ENCODE measurements at places on chromosomes 5 and 9.

- no peak for DNase-seq
Measured at GRCh38 chr5:67123819-67124218, 72.8 kb downstream of the CD180 start.

GRCh38 chr5:147464211-147464610 lies 45.7 kb downstream of the DPYSL3 start:
- no peak for DNase-seq

- no peak for DNase-seq
Measured at GRCh38 chr5:61614606-61615005, 282.5 kb downstream of the ZSWIM6 start.

GRCh38 chr5:86864051-86864450 lies 246.3 kb downstream of the COX7C start:
- DNase-seq: no peak

DNA sequence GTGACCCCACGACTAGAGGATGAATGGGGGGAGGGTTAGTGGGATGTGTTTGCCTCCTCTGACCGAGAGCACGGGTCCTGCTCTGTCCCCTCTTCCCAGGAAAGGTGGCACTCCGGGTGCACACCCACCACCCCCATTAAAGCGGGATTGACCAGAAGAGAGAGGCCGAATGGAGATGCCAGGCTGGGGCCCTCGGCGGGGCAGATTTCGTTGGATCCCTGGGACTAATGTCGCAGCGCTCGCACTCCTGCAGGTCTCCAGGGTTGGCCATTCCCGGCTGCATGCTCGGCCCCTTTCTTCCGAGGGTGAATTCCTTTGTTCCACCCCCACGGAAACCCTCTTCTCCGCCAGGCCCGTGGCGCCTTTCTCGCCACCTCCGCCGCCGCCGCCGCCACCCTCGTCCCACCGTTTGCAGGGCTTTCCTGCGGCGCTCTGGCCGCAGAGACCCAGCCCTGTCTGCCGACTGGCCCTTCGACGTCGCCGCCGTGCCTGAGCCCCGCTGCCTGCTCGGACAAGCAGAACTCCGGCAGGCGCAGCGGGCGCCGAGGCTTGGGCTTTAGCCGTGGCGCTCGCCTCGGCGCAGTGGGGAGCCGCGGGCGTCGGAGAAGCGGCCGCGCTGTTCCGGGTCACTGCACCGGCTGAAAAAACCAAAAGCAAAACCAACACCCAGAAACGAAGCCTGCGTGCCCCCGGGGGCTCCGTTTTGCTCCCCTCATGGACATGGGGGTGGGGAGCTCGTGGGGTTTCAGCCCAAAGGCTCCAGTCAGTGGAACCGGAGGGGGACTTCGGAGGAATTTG lies 11.8 kb downstream of the LMX1B start:
- no peak for DNase-seq

- DNase-seq: no peak
Measured at GRCh38 chr5:128965638-128966302, 482 bp downstream of the SLC27A6 start.

- no peak for DNase-seq
Measured at GRCh38 chr9:68707801-68708488, 2.9 kb downstream of the PIP5K1B start.

- no peak for DNase-seq
Measured at GRCh38 chr5:111855356-111855755, 98.4 kb upstream of the NREP start.

GRCh38 chr5:129359450-129359849 lies 100.6 kb upstream of the ADAMTS19 start:
- DNase-seq: no peak

GRCh38 chr9:130088051-130088450 lies 34.3 kb downstream of the GPR107 start:
- DNase-seq: no peak

GRCh38 chr9:105039175-105039799 lies 111.3 kb upstream of the ABCA1 start:
- no peak for DNase-seq

- no peak for DNase-seq
Measured at GRCh38 chr5:16049761-16050160, 129.8 kb downstream of the MARCHF11 start.

- DNase-seq: no peak
Measured at GRCh38 chr9:124062172-124062571, 50.6 kb downstream of the LHX2 start.

- DNase-seq: no peak
Measured at GRCh38 chr5:100790170-100790665, 112.9 kb downstream of the ST8SIA4 start.

DNA sequence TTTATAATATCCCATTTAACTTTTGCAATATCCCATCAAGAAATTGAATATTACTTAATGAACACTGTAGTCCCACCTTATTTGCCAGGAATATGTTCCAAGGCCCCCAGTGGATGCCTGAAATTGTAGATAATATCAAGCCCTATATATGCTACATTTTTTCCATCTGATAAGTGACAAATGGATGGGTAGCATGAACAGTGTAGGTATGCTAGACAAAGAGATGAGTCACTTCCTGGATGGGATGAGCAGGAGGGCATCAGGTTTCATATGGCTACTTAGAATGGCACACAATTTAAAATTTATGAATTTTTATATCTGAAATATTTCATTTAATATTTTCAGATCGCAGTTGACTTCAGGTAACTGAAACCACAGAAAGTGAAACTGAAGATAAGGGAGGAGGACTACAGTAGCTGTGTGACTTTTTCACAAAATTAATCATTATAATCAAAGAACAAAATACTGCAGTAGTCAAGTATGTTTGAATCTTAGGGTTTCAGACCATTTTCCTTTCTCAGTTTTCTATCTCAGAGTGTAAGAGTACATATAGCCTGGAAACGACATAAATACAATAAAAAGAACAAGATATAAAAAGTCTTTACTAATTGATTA lies 636.4 kb upstream of the ARRDC3 start:
- no peak for DNase-seq

DNA sequence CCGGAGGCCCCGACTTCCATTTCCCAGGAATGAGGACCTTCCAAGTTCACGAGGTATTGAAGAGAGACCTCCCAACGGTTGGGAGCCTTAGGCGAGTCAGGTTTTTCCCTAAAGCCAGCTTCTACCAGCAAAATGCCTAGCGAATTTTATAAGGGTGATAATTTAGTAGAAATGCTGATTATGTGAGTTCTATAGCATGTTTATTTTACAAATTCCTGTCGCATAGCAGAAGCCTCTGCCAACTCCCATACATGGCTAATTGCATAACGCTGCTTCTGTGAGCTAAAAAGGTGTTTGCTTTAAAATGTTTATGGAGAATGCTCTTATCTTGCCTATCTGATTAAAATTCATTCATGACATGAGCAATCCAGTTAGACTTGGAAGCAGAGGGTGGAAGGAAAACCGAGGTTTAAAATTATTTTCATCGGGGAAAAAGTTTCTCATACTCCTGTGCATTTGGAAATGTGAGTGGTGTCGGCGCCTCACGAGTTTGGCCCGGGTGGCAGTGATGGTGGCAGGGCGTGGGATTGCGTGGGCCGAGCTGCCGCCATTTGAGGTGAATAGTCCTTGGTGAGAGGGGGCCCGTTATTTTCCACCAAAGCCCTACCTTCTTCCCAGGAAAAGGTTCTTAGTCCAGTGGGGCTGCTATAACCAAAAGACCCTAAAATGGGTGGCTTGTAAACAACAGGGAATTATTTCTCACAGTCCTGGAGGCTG lies 104.4 kb upstream of the FCN2 start:
- peak; percentile 19 for DNase-seq

DNA sequence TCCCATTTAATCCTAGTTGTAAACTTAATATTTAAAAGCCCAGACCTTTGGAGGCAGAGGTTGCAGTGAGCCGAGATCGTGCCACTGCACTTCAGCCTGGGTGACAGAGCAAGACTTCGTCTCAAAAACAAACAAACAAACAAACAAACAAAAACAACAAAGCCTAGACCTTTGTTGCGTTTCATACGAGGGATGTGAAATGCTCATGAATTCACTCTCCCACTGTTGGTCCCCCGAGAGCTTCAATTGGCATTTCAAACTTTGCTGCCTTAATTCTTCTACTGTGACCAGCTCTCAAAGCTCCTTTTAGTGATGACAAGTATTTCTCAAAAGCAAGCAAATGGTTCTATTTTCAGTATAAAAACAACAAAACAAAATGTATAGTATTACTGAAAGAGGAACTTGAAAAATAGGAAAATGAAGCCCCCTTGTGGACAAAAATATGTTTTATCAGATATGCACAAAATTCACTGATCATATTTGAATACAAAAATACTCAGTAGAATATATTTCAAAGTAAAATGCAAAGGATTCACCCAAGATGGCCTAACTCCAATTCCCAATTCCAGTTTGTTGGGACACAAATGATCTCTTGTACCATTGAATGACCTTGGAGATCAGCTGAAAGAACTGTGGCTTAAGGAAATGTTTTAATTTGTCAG lies 140.4 kb downstream of the ESM1 start:
- DNase-seq: peak; percentile 19

- DNase-seq: no peak
Measured at GRCh38 chr9:9783711-9784110, 829.1 kb downstream of the PTPRD start.

DNA sequence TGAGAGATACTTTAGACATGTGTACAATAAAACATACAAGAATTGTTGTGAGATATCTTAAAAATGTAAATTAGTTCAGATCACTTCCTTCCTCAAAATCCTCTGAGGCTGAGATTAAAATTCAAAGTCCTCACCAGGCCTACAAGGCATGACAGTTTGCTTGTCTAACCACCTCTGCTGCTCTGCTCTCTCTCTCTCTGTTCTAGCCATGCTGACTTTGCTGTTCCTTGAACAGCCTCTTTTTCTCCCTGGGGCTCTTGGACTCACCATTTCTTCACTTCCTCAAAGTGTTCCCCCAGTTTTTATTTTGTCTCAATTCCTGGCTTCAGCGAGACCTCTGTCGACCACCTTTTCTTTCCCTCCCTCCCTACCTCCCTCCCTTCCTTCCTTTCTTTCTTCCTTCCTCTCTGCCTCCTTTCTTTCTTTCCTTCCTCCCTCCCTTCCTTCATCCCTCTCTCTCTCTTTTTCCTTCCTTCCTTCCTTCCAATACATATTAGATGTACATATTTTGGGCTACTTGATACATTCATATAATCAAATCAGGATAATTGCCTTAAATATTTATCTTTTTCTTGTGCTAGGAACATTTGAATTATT lies 27.0 kb downstream of the CATSPER3 start:
- DNase-seq: no peak

GRCh38 chr5:136191304-136192014 lies 1.5 kb downstream of the SMIM32 start:
- DNase-seq: no peak

DNA sequence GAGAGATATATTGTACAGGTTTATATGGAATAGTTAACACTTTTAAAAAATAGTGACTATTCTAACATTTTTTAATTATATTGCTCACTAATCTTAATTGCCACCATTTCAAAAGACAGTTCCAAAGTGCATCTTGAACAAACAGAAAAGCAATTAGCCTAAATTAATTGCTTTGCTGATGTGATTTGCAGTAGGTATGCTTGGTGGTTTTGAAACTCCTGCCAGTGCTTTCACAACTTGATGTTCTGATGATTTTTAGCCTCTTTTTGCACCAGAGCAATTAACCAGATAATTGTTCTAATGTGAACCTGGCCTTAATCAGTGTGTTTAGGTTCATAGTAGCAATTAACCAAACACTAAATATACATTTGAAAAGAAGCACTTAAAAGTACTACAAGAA lies 207.6 kb downstream of the FBXL17 start:
- no peak for DNase-seq

- DNase-seq: no peak
Measured at GRCh38 chr9:25864509-25864908, 186.3 kb upstream of the TUSC1 start.

- DNase-seq: no peak
Measured at GRCh38 chr5:61307611-61308010, 24.4 kb upstream of the ZSWIM6 start.

DNA sequence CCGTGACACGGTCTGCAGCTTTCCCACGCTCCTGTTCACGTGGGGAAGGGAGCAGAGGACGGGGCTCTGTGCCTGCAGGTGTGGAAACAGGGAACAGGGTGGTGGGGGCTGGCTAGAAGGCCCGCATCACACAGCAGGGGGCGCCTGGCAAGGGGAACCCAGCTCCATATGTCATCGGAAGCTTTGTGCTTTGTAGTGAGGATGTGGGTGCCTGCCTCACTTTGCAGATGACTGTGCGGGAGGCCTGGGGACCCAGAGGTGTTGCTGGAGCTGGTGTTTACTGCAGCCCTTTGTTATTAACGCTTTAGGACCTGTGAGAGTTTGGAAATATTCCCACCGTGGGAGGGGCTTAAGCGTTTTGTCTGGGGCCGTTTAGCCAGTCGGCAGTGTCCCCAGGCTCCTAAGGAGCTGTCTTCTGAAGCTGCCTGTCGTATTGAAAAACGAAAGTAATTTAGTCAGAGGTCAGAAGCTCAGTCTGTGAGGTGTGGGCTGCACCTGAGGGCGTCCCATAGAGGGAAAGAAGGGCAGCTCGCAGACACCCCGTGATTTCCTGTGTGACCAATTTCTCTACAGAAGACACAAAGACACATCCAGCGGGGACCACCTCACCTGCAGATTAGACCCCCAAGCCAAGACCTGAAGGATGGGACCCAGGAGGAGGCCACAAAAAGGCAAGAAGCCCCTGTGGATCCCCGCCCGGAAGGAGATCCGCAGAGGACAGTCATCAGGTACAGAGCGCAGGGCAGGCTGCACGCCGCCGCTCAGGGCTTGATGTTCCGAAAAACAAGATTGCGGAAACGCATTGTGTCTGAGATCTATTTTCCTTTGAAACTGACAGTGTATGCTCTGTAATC lies 9.1 kb downstream of the MAN1B1 start:
- DNase-seq: no peak

All from Caki2 (cell line).